Fibroblast of pulmonary artery (primary cell): ENCODE measurements at places on chromosomes 7 and 10.

GRCh38 chr10:110110338-110110737 lies 97.1 kb upstream of the MXI1 start:
- DNase-seq, result no peak

DNA sequence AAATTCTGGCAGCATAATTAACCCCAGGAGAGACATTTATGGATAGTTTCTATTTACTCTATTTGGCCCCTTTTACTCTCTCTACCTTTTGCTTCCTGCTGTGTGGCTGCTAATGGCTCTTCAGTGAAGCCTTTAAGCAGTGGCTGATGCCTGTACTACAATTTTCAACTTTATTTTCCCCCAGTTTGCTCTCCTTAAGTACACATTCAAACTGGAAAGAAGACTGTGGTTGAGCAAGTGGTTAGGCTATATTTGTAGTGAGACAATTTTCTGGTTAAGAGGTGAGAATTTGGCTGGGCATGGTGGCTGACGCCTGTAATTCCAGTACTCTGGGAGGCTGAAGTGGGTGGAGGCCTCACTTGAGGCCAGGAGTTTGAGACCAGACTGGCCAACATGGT lies 8.5 kb upstream of the RSBN1L start:
- DNase-seq, result no peak

DNA sequence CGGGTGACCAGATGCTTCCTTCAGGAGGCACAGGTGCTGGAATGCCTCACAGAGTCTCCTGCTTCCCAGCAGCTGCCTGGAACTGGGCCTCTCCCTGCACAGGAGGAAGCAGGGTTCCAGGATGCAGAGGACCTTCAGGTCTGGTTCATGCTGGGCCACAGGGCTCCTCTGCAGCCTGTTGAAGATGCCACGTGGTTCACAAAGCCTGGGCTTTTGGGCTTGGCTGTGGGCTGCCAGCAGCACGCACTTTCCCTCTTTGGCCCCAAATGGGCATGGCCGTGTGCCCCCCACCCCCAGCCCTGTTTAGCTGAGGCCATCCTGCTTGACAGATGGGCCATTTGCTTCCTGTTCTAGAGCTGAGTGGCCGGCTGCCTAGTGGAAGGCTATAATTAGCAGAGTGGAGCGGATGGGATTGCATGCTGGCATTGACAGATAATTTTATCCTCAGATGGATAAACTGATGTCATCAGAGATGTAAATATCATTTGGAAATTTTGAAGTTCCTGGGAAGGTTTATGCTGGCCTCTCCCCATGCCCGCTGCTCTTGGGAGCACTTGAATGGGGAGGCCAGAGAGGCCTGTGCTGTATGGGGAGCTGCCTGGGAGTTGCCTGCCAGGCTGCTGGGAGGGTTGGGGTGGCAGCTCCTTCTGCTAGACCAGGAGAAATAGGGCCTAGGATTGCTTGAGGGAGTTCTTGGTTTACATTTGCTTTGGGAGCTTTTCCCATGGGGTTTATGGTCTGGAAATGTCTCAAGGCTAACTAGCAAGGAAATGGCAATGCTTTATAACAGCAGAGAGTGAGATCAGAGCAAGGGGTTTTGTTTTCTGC lies 28.2 kb downstream of the TSPAN15 start:
- DNase-seq, result peak; percentile 40

DNA sequence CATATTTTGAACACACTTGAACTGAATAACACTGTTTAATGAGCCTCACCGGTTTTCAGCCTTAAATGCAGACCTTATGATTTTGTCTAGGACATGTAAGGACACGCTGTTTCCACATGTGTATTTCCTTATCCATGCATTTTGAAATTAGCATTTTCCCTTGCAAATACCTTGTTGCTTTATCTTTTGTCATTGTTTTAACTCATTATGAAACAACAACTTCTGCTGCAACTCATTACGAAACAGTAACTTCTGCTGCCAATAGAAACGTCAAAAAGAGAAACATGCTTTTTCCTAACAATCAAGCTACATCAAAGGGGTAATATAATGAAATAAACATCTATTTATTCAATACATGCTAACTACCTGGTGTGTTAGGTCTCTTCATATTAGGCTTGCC lies 322.0 kb downstream of the AGMO start:
- DNase-seq, result peak; percentile 16

DNA sequence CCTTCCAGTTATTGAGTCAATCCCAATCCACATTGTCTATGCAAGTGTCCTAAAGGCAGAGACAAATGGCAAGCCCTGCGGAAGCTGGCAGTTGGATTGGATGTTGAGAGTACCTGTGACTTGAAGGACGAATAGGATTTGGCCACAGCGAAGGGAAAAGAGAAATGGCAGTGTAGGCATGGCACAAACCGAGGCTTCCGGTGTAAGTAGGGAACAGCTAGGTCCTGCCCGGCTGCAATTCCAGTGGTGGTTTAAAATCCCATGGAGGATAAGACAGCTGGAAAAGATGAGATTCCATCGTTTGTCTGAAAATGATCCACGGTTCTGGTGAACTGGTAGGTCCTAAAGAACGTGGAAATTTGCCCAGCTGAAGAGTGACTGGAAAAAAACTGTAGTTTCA lies 296.2 kb downstream of the TCERG1L start:
- DNase-seq, result no peak

GRCh38 chr7:106376026-106376799 lies 91.4 kb upstream of the NAMPT start:
- DNase-seq, result no peak

DNA sequence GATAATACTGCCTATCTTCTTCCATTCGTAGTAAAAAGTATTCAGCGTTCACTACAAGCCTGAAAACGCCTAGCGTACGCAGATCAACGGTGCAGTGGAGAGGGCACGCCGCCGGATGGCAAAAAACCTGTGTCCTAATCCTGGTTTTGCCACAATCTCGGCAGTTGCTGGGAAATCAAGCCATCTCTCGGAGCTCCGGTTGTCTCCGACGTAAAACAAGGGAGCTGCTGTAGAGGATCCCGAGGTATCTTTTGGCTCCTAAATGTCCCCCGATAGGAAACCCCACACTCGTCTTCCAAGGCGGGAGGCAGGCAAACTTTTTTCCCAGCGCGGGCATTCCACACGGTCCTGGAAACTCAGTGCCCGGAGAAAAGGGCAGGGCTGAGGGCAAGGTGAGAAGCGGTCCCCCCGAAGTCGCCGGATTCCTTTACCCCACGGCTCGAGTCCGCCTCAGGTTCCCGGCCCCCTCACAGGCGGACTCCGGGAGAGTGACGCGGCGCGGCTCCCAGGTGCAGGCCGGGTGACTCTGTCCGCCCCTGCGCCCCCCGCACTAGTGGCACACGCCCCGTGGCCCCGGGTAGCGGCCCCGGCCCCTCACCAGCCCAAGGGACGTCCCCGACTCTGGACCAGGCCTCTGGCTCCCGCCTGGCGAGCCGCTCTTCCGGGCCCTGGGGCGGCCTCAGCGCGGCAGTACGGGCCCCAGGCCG lies 649 bp downstream of the IDE start:
- DNase-seq, result peak; percentile 52

- peak; percentile 79 for DNase-seq
Measured at GRCh38 chr7:47600199-47601118, 18.5 kb upstream of the TNS3 start.

DNA sequence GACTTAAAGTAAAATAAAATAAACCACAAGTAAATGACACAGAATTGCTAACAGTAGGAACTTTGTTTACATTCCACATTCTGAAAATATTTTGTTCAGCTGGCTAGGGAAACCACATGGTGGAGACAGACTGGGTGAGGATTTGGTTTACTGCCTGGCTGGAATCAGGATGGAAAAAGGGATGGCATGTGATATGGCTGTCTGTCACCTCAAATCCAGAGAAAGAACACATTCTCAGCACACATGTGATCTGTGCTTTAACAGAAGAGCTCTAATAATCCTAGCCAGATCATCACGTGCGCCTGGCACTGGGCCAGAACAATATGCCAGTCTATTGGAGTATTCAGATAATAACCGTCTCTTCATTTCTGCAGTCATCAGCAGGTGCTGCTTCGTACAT lies 90.9 kb upstream of the PIP4K2A start:
- DNase-seq, result peak; percentile 34

DNA sequence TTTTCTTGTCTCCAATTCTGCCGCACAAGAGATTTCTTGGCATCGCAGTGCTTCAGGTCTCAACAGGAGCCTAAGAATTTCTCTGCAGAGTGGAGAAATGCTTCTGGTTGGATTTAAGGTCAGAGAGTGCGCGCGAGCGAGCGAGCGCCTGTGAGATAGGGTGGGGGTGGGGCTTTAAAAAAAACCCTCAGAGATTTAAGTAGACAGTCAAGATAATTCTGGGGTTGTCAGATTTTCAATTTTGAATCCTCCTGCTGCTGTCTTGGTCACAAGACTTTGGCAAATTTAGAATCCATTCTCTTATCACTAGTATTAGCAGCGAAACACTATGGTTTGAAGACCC lies 49.7 kb downstream of the CPEB3 start:
- DNase-seq, result no peak

- DNase-seq, result no peak
Measured at GRCh38 chr7:67955061-67955460, 958.4 kb downstream of the TYW1 start.

GRCh38 chr7:18702071-18702829 lies 206.7 kb downstream of the HDAC9 start:
- no peak for DNase-seq

DNA sequence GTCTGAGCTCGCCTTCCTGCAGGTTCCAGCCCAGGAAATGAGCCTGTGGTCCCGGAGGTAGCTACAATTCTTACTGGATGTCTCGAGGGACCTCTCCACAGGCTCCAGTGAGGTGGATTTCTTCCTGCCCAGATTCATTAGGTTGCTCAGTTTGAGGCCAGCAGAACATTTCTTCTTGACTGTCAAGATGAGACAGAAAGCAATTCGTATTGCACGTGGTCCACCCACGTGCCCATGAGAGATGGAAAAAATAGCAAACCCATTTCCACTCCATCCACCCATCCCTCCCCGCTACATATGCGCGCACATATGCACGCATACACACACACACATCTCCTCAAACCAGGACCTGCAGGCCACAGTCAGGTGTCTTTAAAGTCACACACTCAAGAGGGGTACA lies 68.7 kb downstream of the VWA2 start:
- DNase-seq, result no peak
